ENCODE measurements at places on chromosomes 7 and 10.

DNA sequence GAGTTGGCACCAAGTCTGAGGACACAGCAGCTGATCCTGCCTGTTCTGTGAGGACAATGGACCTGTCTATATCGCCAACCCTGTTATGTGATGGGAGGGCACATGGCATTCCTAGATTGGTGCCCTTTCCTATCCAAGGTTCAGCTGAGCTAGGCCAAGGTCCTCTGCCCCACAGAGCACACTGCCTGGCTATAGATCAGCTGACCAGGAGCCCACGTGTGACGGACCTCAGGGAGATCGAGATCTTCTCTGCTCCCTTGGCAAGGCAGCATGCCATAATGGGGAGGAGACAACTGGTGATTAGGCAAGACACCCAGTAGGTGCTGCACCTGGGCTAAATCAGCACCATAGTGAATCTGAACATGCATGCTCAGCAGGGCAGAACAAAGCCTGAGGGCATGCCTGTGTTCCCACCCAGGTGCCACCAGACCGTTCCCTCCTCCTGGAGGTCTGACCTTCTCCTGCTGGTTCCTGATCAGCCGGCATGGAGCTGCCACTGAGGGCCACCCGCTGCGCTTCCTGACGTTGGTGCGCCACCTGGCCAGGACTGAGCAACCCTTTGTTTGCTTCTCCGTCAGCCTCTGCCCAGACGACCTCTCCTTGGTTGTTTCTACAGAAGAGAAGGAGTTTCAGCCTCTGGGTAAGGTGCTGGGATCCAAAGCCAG lies 93.7 kb downstream of the WDFY4 start:
- no peak for DNase-seq

GRCh38 chr7:96855691-96856090 lies 146.0 kb upstream of the SEM1 start:
- no peak for DNase-seq

DNA sequence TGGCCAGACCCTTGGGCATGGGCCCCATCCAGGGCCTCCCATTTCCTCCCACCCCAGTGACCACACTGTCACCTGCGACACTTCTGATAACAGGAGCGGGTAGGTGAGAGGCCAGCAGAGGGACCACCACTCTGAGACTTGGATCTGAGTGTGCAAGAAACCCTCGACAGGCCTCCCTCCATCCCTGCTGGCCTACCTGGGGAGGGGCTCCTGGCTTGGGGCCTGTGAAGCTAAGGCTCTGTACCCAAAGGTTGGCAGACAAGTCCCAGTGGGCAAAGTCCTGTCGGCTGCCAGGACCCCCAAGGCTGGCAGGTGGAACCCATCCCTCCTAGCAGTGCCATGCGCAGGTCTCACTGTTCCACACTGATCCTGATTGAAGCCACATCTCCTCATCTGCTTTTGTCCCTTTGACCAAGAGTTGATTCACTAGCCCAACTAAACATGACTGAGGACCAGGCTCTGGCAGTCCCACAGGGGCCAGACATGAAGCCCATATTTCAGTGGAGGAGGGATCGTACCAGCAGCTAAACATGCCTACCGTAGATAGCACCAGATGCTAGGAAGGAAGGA lies 1.2 kb upstream of the PGAM2 start:
- DNase-seq, result no peak

DNA sequence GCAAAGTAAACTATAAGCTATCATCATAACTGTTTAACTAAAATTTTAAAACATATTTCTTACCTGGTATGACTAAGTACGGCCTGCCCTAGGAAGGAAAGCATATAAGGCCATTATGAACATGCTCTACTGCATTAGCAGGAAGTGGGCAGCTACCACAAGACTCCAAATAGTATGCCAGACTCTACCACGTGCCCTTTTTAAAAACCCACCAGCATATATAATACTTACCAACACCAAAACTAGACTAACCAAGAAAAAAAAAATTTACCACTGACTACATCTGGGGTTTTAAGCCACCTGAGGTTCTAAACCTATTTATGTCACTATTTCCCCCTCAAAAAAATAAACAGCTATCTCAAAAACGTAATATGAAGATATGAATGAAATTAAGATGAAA lies 30.1 kb downstream of the NUDCD3 start:
- no peak for DNase-seq

- DNase-seq, result no peak
These were observed 67.6 kb downstream of the PRKAG2 start for GRCh38 chr7:151809146-151809863.

GRCh38 chr7:106193661-106194060 lies 81.5 kb upstream of the SYPL1 start:
- no peak for DNase-seq

GRCh38 chr7:7443806-7444350 lies 91.8 kb downstream of the COL28A1 start:
- no peak for DNase-seq

- DNase-seq, result no peak
These were observed 1.6 kb upstream of the NRG3 start for GRCh38 chr10:81873231-81873931.

- DNase-seq, result no peak
These were observed 80.8 kb upstream of the MKX start for GRCh38 chr10:27826369-27826768.

DNA sequence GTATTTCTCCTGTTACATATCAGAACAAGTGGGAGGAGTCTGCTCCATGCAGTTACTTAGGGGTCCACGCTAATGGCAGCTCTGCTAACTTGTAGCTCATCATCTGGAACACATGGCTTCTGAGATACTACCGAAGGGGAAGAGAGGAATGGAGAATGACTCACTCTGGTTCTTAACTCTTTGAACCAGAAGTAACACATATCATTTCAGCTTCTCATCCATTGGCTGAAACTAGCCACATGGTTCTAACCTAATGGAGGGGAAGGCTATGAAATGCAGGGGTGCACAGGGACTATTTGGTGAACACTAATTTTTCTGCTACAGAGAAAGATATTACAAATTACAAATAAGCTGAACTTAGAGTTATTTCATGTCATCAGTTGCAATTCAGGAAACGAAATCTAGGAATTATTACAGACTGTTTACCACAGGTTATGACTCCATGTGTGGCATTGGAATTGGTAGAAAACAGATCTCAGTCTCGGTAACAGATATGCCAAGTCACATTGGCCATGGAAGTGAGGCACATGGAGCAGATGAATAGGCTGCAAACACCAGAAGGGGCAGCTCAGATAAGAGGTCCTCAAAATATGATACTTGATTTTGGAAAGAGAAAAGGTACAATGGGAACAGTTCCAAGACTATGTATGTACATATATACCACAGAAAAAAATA lies 9.4 kb upstream of the KAT6B start:
- no peak for DNase-seq

- no peak for DNase-seq
These were observed 228.6 kb downstream of the GLRX3 start for GRCh38 chr10:130364631-130365411.

- DNase-seq, result peak; percentile 8
These were observed 1196.8 kb upstream of the PHF14 start for GRCh38 chr7:9776900-9777299.

- no peak for DNase-seq
These were observed 183.1 kb downstream of the TAX1BP1 start for GRCh38 chr7:27922907-27923641.

- no peak for DNase-seq
These were observed 119.9 kb downstream of the MGMT start for GRCh38 chr10:129586898-129587443.

GRCh38 chr10:70909326-70909935 lies 21.1 kb upstream of the PCBD1 start:
- DNase-seq, result no peak

GRCh38 chr10:74314166-74314565 lies 163.1 kb downstream of the ADK start:
- DNase-seq, result no peak

DNA sequence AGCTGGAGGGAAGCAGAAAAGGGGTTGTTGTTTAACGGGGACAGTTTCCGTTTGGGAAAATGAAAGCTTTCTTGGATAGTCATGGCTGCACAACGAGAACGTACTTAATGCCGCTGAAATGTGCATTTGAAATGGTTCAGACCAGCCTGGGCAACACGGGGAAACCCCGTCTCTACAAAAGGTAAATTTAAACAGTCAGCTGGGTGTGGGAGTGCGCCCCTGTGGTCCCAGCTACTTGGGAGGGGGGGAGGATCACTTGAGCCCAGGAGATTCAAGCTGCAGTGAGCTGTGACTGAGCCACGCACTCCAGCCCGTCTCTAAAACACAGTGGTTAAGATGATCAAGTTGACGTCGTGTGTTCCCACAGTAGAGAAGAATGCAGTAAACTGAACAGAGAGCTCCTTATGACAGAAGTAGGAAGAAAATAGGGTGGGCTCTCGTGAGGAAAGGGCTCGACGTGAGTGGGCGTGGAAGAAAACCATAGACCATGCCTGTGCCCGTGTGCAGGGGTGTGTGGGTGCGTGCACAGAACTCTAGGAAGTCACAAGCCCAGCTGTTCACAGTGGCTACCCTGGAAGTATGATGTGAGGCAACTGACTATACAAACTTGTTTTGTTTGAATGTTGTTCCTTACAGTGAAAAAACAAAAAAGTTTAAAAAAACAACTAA lies 4.1 kb upstream of the FUOM start:
- no peak for DNase-seq

DNA sequence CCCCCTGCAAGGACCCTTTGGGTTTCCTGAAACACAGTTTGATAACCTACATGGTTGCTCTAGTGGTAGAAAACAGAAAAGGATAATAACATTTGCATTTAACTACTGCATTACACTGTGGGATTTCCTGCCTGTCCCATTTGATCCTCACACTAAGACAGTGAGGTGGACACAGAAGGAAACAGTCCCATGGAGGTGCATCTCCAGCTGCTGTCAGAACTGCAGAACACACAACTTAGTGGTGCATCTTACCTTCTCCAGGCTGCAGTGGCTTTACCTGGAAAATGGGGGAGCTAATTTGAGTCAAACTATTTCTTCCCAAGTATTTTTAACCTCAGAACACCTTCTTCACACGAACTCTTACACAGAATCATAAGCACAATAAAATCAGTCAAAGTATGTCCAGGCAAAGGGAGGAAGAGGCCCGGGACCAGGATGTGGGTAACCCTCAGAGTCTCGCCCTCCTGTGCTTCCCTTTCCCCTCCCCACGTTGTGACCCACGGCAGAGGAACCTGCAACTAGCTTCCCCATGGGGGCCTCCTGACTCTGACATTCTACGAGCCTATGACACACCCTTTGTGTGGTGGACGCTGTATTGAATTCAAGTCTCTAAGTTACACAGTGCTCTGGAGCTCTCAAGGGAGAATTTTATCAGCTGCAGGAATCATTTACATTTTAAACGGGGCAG lies 33.7 kb downstream of the SCRN1 start:
- DNase-seq, result no peak

GRCh38 chr7:150586785-150587152 lies 19.6 kb downstream of the GIMAP4 start:
- DNase-seq, result peak; percentile 30

- DNase-seq, result no peak
These were observed 15.5 kb downstream of the CREB3L2 start for GRCh38 chr7:137986252-137987017.

GRCh38 chr7:139695588-139695987 lies 82.2 kb downstream of the HIPK2 start:
- DNase-seq, result no peak

GRCh38 chr10:47038881-47039561 lies 127.8 kb downstream of the PTPN20 start:
- DNase-seq, result no peak

- no peak for DNase-seq
These were observed 27.4 kb upstream of the PLA2G12B start for GRCh38 chr10:72981882-72982529.

DNA sequence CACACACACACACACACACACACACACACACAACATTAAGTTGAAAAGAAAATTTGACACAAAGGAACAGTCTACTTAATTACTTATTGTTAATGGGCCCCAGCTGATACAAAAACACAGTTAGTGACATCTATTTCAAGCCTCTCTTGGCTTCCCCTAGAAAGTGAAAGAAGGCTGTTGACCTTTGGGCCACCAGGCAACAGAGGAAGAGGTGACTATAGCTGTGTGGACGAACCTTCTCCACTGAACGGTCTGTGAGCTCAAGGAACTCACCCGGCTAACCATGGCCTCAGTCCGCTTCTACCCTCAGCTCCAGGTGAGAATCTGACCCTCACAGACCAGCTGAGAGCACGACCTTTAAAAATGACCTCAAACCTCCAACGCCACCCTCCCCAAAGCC lies 32.9 kb upstream of the CALN1 start:
- DNase-seq, result no peak

DNA sequence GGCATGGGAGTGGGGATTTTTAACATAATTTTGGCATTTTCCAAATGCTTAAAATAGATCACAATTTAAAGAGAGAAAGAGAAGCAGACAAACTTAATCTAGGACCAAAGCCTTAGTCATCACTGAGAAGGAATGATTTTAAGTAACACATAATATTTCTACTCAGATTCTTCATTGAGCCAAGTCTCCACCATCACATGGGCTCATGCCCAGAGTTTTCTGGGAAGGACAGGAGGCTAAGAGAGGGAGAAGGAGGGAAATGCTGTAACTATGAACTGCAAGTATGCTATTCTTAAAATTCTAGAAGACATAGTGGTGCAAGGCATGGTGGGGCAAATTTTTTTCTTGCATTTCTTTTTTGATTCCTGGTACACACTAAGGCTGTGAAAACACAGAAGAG lies 23.8 kb upstream of the UBE2D1 start:
- no peak for DNase-seq

GRCh38 chr7:135337977-135338550 lies 104.4 kb downstream of the STRA8 start:
- DNase-seq, result no peak

DNA sequence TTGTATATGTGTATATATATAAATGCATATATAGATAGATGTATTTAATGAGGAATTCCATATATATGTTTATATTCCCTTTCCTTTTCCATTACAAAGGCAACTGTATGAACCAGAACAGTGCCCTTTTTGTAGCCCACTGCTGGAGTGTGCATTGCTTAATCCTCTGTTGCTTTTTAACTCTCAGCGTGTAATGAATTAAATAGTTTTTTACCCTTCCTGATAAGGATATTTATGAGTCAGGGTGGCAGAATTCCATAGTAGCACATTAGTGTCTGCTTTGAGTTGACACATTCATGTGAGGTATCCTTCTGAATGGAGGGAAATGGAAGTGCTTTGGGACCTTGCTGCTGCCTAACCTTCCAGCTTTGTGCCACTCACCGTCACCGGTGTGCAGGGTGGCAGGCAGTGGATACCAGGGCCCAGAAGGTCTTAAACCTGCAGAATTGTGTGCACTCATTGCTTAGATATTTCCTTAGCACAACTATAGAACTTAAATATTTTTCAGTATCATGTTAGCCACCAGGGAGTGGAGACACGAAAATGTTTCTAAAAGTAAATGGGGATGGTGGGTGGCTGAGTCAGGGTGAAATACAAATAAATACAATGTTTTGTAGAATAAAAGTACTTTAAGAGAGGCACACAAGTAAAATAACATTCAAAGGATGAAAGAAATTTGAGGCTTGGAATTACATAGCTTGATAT lies 117.9 kb downstream of the SND1 start:
- DNase-seq, result no peak

DNA sequence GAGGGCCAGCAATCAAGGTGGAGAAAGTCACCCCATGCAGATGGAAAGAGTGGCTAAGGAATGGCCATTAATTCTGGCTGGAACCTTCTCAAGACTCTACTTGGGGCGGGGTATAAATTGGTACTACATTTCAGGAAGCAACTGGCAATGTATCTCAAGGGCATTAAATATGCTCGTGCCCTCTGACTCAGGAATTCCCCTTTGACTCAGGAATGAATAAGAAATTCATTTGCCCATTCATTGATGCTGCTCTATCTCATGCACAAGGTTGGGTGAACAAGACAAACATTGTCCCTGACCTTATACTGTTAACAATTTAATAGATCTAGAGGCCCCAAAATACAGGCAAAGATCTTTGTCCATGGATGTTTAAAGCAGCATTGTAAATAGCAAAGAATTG lies 188.1 kb downstream of the MYOF start:
- DNase-seq, result no peak

Measured in stomach (tissue), 19 donors.